ENCODE measurements at places on chromosomes 3 and 15.

DNA sequence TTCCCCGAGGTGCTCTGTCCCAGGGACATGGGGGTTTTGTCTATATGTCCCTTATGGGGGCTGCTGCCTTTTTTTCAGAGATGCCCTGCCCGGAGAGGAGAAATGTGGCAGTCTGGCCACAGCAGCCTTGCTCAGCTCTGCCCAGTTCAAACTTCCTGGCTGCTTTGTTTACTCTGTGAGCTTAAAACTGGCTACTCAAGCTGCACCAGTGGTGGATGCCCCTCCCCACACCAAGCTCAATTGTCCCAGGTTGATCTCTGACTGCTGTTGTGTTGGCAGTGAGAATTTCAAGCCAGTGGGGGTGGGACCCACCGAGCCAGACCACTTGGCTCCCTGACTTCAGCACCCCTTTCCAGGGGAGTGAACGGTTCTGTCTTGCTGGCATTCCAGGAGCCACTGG lies 188.9 kb downstream of the STXBP5L start:
- no peak for DNase-seq

DNA sequence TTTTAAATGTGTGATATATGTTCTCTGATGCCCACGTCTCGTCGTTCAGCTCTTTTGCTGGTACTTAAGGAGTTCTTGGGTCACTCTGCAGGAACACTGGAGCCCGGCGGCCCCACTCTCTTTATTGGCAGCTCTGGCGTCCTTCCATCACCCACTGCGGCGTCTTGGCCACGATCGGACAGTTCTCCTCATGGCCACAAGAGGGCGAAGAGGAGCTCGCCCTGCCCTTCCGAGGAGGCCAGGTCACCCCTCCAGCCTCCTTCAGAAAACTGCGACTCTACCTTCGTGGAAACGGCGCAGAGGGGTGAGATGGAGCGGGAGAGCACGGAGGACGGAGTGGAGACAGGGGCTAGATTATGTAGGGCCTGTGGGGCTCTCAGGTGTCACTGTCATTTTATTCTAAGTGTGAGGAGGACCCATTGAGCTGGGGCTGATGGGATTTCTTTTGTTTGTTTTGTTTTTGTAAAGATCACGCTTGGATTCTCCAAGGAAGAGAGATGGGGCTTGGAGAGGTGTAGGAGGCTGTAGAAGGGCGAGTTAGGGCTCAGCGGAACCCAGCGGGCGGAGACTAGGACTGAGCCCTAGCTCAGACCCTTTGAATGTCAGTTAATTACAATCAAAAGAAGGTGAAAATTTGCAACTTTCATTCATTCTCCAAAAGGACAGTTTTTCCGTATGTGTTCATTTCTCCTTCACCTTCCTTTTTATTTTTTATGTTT lies 28.0 kb upstream of the GABRA5 start:
- peak; percentile 38 for DNase-seq

- DNase-seq, result no peak
These were observed 2.2 kb upstream of the IGDCC3 start for GRCh38 chr15:65379986-65380385.

GRCh38 chr3:138467931-138468330 lies 33.5 kb downstream of the ESYT3 start:
- no peak for DNase-seq

GRCh38 chr15:27438403-27439375 lies 467.7 kb downstream of the GABRG3 start:
- peak; percentile 66 for DNase-seq

DNA sequence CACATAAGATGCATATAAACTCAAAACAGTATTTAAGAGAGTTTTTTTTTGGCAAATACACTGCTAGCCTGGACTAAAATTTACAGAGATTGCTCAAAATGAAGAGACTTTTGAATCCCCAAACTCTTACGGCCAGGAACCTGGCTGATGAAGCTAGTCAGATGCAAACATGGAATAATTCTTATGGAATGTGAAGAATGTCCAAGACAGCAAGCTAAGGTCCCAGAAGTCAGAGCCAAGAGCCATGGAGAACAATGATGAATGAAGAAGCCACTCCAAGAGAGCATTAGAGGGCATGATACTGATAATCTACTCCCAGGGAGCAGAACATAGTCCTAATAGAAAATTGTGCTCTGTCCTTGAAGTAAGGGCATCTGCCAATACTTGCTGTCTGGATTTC lies 705.5 kb downstream of the DIPK2A start:
- DNase-seq, result peak; percentile 64

- no peak for DNase-seq
These were observed 9.8 kb downstream of the P2RY14 start for GRCh38 chr3:151268267-151269235.

DNA sequence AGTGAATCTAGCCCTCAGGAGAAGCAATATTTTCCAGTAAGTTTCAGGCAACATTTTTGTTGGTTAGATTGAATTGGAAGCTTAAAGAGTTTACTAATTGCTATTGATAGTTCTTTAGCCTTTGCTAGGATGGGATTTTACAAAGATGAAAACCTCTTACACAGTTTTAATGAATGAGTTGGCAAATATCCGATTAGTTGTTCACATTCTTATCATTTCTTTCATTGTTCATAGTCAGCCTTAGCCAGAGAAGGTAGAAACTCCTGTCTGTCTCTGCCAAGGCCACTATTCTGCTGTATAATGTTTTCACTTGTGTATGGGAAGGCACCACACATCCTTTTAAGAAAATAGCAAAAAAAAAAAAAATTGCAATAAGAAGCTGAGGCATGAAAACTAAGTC lies 222.0 kb upstream of the MANF start:
- no peak for DNase-seq

- DNase-seq, result no peak
These were observed 55.8 kb upstream of the MINAR1 start for GRCh38 chr15:79376383-79376782.

- DNase-seq, result no peak
These were observed 616.9 kb downstream of the ZIC1 start for GRCh38 chr3:148026009-148026588.

GRCh38 chr3:103218146-103218545 lies 783.3 kb downstream of the ZPLD1 start:
- DNase-seq, result no peak

DNA sequence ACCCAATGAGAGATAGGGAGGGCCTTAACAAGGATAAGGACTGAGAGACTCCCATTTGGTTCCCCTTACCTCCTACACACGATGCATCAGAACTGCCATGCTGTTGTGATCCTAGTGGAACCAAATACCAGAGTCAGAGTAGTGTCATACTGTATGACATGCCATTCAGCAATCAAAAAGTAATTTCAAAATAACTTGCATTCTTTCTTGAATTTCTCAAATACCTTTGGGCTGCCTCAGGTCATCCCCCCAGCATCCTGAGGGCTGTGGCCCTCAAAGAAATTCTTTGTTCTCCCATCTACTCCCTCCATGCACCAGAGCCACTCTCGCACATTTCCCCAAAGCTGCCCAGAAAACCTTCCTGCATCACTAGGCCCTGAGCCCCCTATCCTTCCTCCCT lies 68.9 kb upstream of the PPP2R3A start:
- peak; percentile 94 for DNase-seq

DNA sequence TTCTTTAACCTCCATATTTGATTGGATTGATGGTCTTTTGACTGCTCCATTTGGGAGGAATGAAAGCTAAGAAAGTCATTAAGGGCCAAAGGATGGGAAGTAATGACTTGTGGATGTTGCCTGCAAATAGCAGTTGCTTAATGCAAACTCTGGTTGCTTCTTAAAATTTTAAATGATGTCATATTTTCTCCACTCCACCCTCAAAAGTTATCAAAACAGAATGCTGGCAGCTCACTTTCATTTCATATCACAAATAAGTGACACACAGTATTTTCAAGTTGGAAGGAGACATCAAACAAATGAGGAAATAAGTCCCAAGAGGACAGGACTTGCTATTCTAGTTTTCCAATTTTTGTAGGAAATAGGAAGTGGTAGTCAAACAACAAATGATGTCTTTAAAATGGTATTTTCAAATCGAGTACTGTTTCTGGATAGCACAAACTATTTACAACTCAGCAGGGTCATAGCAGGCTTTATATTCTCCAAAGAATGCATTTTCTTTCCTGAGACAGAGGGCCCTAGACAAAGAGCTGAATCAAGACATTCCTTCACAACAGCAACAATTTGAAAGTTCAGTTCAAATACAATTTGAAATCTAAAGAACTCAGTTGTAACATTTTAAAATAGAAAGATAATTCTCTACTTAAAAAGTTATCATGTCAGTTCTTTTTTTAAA lies 165.1 kb upstream of the UBE2E1 start:
- DNase-seq, result no peak

DNA sequence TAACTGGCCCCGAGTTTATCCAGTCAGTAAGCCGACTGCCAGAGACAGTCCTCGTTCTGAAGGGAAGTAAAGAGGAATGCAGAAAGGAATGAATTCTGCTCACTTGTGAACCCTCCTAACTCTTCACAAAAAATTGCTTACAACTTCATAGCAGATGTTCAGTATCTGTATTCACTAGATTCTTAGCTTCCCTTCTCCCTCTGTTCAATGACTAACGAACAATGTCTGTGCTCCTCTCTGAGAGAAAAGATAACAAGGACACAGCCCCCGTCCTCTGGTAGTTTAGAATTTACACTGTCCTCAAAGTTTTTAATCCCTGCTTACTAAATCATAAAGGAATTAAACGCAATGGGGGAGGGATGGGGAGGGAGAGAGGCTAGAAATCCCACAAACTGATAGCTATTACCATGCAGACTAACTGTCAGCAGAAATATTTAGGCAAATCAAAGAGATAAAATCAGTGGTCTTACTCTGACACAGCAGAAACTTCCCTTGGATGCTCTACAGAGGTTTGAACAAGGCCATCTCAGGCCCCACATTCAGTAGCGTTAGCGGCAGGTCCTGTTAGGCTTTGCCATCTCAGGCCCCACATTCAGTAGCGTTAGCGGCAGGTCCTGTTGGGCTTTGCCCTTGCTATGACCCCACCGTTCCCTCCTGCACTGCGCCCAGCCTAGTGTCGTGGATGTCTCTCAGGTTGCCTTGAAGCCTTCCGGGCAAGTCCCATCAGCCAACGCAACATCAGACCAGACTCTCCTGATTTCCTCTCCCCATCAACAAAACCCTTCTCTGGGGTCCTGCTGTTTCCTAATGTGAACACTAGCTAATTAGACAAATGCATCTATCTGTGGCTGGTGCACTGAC lies 23.4 kb downstream of the NRROS start:
- no peak for DNase-seq

GRCh38 chr15:57591237-57591821 lies 375 bp upstream of the MYZAP start:
- no peak for DNase-seq

- no peak for DNase-seq
These were observed 31.3 kb downstream of the SHQ1 start for GRCh38 chr3:72816862-72817355.

GRCh38 chr15:78959360-78959759 lies 14.5 kb upstream of the CTSH start:
- DNase-seq, result no peak

DNA sequence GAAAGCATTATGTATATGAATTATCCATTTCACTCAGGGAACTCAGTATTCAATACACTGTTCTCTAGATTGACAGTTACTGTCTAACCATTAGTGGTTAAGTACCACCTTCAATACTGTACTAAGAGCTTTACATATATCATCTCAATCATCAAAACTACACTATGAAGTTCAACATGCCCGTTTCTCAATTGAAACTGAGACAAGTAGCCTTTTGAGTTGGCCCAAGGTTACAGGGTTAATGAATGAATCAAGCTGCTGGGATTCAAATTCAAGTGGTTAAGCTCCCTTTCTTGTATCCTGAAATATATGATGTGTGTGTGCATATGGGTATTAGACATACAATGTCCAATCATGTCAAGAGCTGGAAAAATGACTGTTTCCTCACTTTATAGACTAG lies 5.8 kb downstream of the TASOR start:
- no peak for DNase-seq

DNA sequence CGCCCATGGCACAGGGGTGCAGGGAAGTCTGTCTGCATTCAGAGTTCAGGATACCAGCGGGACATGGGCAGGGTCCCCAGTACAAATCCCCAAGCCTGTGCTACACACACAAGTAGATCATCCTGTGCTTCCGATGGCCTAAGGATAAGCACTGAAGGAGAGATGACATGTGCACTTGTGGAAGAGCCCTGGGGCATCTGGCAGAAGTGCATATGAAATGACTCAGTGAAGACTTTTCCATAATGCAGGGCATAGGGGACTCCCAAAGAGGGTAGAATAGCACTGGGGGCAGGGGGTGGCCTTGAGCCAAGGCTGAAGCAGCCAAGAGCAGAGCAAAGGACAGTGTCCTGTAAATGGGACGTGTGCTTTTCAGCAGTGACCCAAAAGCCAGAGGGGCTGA lies 22.9 kb downstream of the ADAMTS17 start:
- no peak for DNase-seq

GRCh38 chr15:90683876-90684275 lies 33.3 kb upstream of the BLM start:
- no peak for DNase-seq

- peak; percentile 52 for DNase-seq
These were observed 817 bp downstream of the USP3 start for GRCh38 chr15:63504979-63505841.

- DNase-seq, result no peak
These were observed 75.0 kb downstream of the NR2E3 start for GRCh38 chr15:71885390-71885789.

GRCh38 chr15:100690032-100690794 lies 87.8 kb downstream of the ASB7 start:
- no peak for DNase-seq

DNA sequence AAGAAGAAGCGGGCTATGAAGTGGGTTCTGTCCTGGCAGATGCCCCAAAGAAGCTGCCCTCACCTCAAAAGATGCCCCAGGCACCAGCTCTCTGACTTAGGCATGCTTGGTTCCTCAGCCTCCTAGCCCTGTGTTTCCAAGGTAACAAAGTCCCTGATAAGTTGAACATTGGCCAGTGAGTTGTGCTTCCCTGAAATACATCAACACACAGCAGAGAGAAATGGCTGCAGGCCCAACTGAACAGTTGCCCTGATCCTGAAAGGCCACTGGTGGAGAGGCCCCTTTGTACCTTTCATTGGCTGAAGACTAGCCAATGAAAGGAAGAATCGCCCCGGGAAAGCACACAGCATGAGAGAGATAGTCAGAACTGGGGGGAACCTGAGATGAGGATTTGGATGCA lies 169.9 kb upstream of the CTNNB1 start:
- no peak for DNase-seq

DNA sequence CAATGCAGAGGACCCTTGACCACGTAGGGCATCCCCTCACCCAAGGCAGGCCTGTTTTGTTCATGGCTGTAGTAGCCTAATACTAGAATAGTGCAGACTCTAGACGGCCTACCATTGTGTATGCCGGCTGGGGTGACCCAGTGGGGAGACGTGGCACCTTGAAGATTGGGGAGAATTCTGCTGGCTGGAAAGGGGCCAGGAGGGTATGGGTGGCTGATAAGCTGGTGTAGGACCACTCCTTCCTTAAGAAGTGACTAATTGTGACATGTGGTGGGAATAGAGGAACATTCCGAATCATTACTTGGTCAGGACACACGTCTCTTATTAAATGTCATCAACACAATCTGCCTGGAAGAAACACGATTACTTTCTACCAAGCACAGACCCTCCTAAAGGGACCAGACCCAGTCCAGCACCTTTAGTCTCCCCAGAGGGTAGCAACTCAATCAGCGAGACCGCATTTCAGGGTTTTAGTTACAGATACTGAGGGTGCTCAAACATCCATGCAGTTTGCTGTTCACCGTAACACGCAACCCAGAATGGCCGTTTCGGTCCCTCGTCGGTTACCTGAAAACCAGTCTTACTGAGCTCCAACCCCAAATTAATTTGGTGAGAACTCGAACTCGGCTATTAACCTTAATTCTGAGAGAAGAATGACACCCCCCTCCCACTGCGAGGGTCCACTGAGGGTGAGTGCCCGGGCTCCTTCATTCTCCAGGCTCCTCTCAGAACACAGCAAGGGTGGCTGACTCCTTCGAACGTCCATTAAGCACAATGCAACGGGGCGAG lies 1.6 kb upstream of the KLF13 start:
- DNase-seq, result no peak
